ENCODE measurements at places on chromosomes 1 and 21.

GRCh38 chr1:163365186-163365585 is 43.4 kb downstream of the NUF2 start:
- DNase-seq: no peak

GRCh38 chr1:64302971-64303370 is 99.5 kb downstream of the UBE2U start:
- DNase-seq: no peak

- no peak for DNase-seq
Observed at GRCh38 chr1:17194615-17195528, 10.1 kb upstream of the PADI1 start.

DNA sequence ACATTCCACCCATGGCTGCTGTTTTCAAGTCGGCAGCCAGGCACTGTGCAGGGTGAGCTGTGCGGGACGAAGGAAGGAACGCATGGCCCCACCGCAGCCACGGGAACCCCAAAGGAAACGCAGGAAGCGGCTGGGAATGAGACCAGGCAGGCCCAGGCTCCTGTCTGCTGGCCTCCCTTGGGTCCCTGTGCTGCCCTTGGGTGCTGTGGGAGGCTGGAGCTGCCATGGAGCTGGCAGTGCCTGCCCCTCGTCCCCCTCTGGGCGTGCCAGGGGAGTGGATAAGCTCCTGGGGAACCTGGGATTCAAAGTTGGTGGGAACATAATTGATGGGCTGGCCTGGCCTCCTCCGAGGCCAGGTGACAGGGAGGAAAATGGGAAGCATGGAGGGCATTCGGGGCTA is 5.3 kb upstream of the KRTAP10-4 start:
- DNase-seq: no peak

GRCh38 chr1:36938819-36939218 is 95.5 kb downstream of the GRIK3 start:
- no peak for DNase-seq

- DNase-seq: no peak
Observed at GRCh38 chr21:41815652-41816582, 49.1 kb upstream of the RIPK4 start.

GRCh38 chr1:1122078-1122811 is 6.4 kb upstream of the C1orf159 start:
- peak; percentile 54 for DNase-seq

DNA sequence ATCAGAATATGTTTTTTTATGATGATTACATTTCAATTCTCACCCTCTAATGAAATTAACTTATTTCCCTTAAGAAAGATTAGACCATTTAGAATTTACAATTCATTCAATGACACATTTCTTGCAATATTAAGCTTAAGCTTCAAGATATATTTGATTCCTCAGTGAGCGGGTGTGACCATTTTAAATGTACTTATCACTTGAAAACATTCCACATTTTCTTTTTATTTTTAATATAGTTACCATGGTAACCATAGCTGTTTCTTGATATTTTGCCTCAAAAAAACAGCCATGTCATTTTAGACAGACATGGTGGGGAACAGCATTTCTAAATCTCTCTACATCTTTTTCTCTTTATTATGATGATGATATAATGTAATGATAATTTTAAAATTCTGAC is 1029.0 kb upstream of the B3GALT2 start:
- DNase-seq: no peak

GRCh38 chr1:29801003-29801402 is 564.7 kb downstream of the PTPRU start:
- no peak for DNase-seq

GRCh38 chr1:201578008-201578888 is 39.3 kb downstream of the NAV1 start:
- DNase-seq: no peak

DNA sequence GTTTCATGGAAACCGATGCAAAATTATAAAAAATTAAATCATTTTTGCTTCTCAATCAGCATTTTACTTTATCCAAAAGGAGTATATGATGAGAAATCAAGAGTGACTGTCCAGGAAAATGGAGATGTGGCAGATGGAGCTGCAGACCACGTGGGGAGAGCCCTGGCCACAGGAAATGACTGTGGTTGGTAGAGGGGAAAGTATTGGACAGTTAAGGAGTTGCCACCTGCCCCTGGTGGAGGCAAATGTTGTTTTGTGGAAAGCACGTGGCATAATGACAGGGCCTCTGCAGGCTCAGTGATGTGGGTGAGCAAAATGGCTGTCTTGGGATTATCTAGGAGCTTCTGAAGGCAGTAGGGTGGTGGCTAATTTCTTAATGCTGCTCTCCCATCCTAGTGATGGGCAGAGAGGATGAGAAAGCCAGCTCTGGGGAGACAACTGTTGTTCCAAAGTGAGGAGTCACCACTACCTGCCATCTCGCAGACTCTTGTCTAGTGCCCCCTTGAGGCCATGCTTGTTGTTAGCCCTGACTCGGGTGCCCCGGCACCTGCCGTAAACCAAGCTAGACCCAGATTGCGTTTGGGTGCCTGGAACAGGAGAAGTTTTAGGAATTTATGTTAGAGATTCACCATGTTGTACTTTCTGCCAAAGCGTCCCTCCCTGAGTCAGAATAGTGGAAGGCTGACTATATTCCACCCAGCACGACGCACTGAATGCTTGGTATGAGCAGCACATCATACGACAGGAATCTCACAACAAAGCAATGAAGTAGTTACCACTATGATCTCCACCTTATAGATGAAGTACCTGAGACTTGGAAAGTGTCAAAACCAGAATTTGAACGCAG is 144.0 kb downstream of the ROR1 start:
- DNase-seq: no peak

GRCh38 chr21:31162827-31163226 is 124.6 kb upstream of the KRTAP19-8 start:
- no peak for DNase-seq

DNA sequence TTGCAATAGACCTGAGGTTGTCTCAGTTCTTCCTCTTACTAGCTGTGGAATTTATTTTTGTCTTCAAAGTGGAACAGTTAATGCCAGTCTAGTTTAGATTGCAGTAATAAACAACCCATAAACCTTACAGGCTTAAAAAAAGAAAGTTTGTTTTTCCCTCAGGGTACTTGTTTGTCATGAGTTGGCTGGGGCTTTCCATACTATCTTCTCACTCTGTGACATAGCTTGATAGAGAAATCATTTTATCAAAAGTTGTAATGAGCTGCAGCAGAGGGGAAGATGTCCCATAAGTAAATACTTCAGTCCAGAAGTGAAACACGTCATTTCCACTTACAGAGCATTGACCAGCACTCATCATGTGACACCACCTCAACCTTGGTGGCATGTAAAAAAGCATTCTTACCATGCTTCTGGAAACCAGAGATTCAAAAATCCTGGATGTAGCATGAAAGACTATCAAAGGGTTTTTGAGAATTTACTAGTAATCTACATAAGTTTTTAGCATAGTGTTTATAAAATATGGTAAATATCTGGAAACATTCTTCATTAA is 62.8 kb upstream of the COL11A1 start:
- DNase-seq: no peak

DNA sequence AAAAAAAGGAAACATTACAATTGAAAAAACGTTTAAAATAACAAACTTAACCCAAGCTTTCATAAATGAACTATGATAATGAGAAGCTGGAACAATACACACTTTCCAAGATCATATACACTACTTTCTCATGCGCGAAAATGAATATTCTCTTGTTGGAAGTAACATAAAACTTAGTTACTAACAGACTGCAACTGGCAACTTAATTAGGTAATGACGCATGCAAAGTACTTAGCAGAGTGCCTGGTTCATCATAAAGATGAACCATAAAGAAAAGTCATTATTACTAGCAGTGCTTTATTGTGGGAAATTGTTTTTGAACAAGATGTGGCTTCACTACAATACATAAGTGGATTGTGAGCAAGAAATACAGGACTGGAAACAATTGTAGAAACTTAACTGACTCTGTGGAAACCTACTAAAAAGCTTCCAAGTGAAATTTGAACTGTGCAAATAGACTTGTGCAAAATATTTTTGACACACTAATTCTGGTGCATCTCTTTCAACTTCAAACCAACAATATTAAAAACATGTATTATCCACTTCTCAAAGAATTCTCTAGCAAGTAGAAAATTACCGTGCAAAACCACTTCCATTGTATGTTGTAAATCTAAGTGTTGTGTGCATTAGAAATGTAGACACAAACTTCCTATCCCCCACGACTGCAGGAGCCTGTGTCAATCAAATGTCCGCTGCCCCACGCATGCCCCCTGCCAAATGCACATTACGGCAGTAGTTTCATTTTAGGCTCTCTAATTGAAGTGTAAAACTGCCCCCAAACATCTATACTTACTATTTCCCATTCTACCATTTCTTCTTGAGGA is 2.0 kb downstream of the ARHGAP29 start:
- DNase-seq: no peak

GRCh38 chr1:9659328-9659727 is 7.8 kb downstream of the PIK3CD start:
- peak; percentile 41 for DNase-seq

GRCh38 chr1:81699234-81699633 is 101.5 kb upstream of the ADGRL2 start:
- no peak for DNase-seq

DNA sequence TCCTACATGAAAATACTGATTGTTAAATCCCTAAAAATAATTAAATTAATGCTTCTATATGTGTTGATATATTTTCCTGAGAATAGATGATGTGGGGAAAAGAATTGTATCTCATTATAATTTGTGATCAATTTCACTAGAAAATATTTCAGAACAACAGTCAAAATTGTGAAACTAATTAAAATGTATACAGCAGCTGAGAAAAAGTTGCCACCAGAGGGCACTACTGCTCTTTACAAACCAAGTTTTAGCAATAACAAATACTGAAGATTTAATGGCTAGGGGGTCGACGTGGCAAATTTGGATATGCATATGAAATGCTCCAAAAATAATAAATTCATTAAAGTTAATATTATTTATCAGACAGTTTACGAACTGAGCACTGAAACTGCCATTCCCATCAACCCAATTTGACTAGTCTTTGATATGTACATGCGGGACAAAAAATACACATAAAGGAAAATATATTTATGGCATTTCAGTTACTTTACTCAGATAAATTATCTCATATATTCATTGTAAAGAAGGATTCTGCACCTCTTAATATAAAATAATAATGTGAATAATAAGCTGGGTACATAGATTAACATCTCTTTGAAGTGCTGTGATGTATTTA is 96.3 kb upstream of the TMPRSS15 start:
- peak; percentile 23 for DNase-seq

- no peak for DNase-seq
Observed at GRCh38 chr1:235865565-235866204, 1.0 kb downstream of the LYST start.

GRCh38 chr21:33302796-33303195 is 22.0 kb upstream of the IFNAR1 start:
- no peak for DNase-seq

GRCh38 chr1:62462370-62462769 is 25.5 kb downstream of the USP1 start:
- no peak for DNase-seq

GRCh38 chr1:185016880-185017279 is 28.5 kb upstream of the RNF2 start:
- no peak for DNase-seq

Data from omental fat pad (tissue), 4 donors.